ENCODE measurements at places on chromosomes 1 and 21. TPM values are rescaled to one million over a fixed set of nuclear protein-coding genes. Genes with fewer than 3 reads are reported as not detected.

The ANXA9 gene
- total RNA-seq, result 0.12 TPM

The SLC35A3 gene
- 15.7 TPM for total RNA-seq

DNA sequence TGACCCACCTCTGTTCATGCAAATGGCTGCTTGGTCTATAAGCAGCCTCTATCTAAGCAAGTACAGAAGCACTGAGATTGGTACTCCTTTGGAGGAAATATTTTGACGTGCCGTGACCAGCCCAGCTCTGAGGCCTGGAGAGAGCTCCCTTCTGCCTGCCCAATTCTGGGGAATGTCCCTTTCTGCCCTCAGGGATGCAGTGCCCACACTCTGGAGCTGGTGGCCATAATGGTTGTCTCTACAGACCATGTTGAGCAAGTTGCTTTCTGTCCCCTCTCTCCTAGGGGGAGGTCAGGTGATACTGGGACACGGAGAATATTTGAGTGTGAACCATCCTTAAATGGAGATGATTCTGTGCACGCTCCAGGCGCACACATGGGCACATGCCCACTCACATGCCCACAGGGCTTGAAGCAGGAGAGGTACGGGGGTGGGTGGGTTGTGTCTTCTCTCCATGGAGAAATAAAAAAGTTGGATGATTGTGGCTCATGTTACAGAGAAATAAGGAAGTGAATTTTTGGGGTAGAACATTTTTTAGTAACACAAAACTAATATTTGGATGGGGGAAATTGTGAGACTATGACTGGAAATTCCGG, 13.9 kb upstream of the ALPL start:
- DNase-seq, result no peak

DNA sequence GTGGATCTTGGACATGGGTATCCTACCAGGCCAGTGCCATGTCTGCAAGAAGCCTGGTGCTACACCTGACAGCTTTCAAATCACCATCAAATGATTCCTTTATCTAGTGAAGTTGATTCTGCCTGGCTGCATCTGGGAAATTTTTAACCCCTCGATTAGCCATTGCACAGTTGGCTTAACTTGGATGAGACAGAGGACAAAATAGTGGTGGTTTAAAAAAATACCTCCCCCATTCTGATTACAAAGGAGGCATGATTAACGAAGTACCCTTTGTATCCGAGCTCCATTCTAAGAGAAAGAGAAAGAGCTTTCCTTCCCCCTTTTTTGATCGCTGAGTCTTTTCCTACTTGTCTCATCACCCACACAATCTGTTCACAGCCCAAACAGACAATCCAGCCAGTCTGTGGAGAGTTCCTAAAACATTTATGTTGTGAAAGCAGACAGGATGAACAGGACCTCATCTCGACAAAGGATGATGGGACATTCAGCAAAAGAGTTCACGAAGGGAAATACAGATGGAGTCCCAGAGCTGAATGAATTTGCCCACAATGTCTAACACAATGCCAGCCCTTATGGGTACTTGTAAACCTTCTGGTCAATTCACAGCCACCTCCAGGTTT, 20.5 kb downstream of the WLS start:
- DNase-seq, result no peak

GRCh38 chr1:177948336-177948972, 21.4 kb downstream of the SEC16B start:
- peak; percentile 74 for DNase-seq
